ENCODE measurements at places on chromosomes 3 and 15. TPM values are rescaled to one million over a fixed set of nuclear protein-coding genes. Genes with fewer than 3 reads are reported as not detected.

The CCR3 gene
- not detected for total RNA-seq

The GOLGA6B gene
- total RNA-seq = not detected

DNA sequence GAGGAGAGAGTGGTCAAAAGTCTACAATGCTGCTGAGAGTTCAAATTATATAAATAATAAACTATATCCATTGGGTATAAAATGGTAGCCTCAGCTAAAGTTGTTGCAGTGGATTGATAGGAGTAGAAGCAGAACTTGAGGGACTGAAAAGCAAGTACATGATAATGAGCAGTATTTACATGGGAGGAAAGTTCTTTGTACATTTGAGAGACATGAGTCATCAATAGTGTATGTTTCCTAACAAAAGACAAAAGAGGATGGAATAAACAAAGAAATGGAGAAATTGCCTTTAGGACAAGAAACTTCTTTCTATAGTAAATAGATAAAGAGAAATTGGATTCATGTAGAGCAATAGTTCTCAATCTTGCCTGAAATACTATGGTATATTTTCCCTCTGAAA is 110.0 kb upstream of the PLSCR5 start:
- no peaks in the 10 kb centered on the region for H3K36me3 ChIP-seq
- H3K4me3 ChIP-seq = no peak overlapping the region
- H3K4me1 ChIP-seq = no peaks in the 10 kb centered on the region
- no peak for DNase-seq

- no peak for DNase-seq
- no peaks in the 10 kb centered on the region for H3K36me3 ChIP-seq
- peaks cover 15% of the 10 kb centered on the region for H3K4me1 ChIP-seq
- H3K27me3 ChIP-seq = no peaks in the 10 kb centered on the region
- H3K4me3 ChIP-seq = no peak overlapping the region
- no peak overlapping the region for H3K27ac ChIP-seq
These were observed 24.4 kb downstream of the POLR2M start for GRCh38 chr15:57730876-57731275.

- H3K4me3 ChIP-seq = no peak overlapping the region
- peak; percentile 57 for DNase-seq
- peaks cover 39% of the 10 kb centered on the region for H3K4me1 ChIP-seq
- H3K36me3 ChIP-seq = no peaks in the 10 kb centered on the region
- H3K27ac ChIP-seq = peak overlapping the region; percentile 52
These were observed 30.5 kb downstream of the LOXL1 start for GRCh38 chr15:73956743-73957135.

GRCh38 chr15:79028411-79028964 is 62.1 kb downstream of the RASGRF1 start:
- peaks cover 7% of the 10 kb centered on the region for H3K27me3 ChIP-seq
- H3K36me3 ChIP-seq = no peaks in the 10 kb centered on the region
- DNase-seq = peak; percentile 64

DNA sequence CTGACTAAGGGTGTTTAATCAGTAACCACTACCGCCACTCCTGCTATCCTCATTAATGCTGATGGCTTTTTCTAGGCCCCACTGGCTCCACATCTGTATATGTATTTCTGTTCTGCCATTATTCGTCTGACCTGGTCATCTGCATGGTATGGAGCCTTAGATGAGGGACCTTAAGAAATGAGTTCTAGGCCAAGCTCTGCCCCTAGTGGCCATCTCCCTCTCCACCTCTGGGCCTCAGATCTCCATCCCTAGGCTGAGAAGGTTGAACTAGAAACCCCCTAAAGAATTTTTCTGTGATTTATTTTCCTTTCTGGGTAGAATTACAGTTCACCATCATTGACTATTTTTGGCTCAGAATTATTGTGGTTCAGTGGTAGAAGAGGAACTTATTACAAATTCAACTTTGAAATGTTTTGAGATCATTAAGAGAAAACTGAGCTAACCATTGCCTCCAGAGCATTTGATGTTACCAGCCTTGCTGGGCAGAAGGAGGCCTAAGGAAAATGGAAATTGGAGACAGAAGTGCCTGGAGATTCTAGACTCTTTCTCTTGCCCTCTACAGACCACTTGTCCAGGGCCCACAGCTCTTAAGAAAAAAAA is 325.2 kb upstream of the NR2E3 start:
- no peaks in the 10 kb centered on the region for H3K27me3 ChIP-seq
- no peaks in the 10 kb centered on the region for H3K4me1 ChIP-seq
- no peak overlapping the region for H3K27ac ChIP-seq
- no peak for DNase-seq
- H3K36me3 ChIP-seq = no peaks in the 10 kb centered on the region

- peak; percentile 66 for DNase-seq
- H3K36me3 ChIP-seq = peaks cover 44% of the 10 kb centered on the region
- peak within 1 kb of the TSS; percentile 59 for H3K4me3 ChIP-seq
- peaks cover 6% of the 10 kb centered on the region for H3K4me1 ChIP-seq
- H3K27ac ChIP-seq = no peak within 1 kb of the TSS
These were observed at the start of gene GRAMD2A for GRCh38 chr15:72197460-72198355. GRAMD2A (minus strand) TSS chr15:72197787.

DNA sequence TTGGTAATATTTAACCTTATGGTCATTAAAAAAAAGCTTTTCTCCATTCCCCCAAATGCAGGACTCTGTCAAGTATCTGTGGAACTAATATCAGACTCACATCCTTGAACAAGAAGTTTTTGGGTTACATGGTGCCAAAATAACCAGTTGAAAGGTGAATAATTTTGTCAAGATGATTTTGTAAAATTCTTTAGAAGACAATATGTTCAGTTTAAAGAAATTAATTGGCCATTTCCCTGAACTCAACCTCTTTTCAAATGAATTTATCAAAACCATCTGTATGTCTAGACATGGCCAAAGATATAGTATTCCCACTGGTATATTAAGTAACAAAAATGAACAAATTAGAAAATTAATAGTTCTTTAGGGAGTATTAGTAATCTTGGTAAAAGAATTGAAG is 280.5 kb downstream of the MBNL1 start:
- DNase-seq = no peak
- H3K27ac ChIP-seq = no peak overlapping the region
- H3K4me1 ChIP-seq = no peaks in the 10 kb centered on the region
- no peak overlapping the region for H3K4me3 ChIP-seq
- no peaks in the 10 kb centered on the region for H3K27me3 ChIP-seq
- H3K36me3 ChIP-seq = no peaks in the 10 kb centered on the region

DNA sequence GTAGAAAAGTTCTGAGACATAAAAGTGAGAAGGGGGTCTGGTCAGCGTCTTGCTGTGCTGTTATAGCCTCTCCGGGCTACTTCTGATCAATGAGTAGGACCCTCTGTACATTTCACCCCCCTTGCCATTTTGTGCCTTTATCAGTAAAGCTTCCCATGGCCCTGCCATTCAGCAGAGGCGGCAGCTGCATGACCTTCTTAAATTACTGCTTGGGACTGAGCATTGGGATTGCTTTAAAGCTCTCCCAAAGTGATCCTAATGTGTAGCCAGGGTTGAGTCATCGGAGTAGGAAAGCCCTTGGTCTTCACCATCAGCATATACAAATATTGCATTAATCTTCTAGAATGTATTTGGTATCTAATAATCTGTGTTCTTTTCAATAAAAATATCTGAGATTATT is 70.2 kb downstream of the FMN1 start:
- H3K27ac ChIP-seq = no peak overlapping the region
- no peaks in the 10 kb centered on the region for H3K36me3 ChIP-seq
- H3K4me1 ChIP-seq = peaks cover 10% of the 10 kb centered on the region
- DNase-seq = no peak
- H3K27me3 ChIP-seq = no peaks in the 10 kb centered on the region

DNA sequence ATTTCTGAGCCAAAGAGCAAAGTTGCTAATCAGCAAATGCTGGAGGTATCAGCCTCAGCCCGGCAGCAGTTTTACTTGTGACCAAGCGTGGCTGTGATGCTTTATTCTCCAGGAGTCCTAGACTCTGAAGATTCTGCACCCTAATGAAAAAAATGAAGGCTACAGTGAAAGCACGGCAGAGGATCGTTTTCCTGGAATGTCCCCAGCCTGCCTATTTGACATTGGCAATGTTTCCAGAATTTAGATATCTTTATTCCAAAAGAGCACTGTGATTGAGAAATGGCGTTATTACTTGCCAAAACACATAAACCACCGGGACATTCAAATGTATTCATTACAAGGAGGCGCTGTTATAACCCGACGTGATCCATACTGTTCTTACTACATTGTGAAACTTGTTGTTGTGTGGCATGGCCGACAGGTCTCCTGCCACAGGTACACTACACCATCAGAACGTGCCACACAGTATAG is 263.8 kb downstream of the SLCO3A1 start:
- no peak overlapping the region for H3K4me3 ChIP-seq
- no peaks in the 10 kb centered on the region for H3K27me3 ChIP-seq
- H3K27ac ChIP-seq = no peak overlapping the region
- H3K4me1 ChIP-seq = peaks cover 21% of the 10 kb centered on the region
- H3K36me3 ChIP-seq = peaks cover 25% of the 10 kb centered on the region
- DNase-seq = no peak

GRCh38 chr3:108130701-108131474 is 40.1 kb upstream of the CD47 start:
- H3K27ac ChIP-seq = no peak overlapping the region
- no peaks in the 10 kb centered on the region for H3K27me3 ChIP-seq
- no peak for DNase-seq
- no peaks in the 10 kb centered on the region for H3K36me3 ChIP-seq
- H3K4me3 ChIP-seq = no peak overlapping the region
- peaks cover 56% of the 10 kb centered on the region for H3K4me1 ChIP-seq

Data from stomach (tissue), 19 donors.